ENCODE measurements at places on chromosomes 4 and X. TPM values are rescaled to one million over a fixed set of nuclear protein-coding genes. Genes with fewer than 3 reads are reported as not detected.

The CCNQ gene
- total RNA-seq = 17.0 TPM

The ZNF711 gene
- 1.2 TPM for total RNA-seq

The SPATA4 gene
- 1.2 TPM for total RNA-seq

The PROM1 gene
- 10.1 TPM for total RNA-seq

The TEX13D gene
- not detected for total RNA-seq

The CT45A2 gene
- not detected for total RNA-seq

The HSD17B13 gene
- 4.2 TPM for total RNA-seq

The DUSP21 gene
- total RNA-seq = not detected

The VCX3A gene
- total RNA-seq = not detected

The CENPVL2 gene
- total RNA-seq = not detected

The ITM2A gene
- 58.5 TPM for total RNA-seq

The SMARCAD1 gene
- 24.2 TPM for total RNA-seq

The LRCH2 gene
- total RNA-seq = 4.3 TPM

The NHS gene
- 2.7 TPM for total RNA-seq

The ADH7 gene
- total RNA-seq = 0.47 TPM

The DOK7 gene
- total RNA-seq = 4.0 TPM

The CXCL5 gene
- 5.4 TPM for total RNA-seq

The PABPC1L2B gene
- not detected for total RNA-seq

The HS3ST1 gene
- 3.8 TPM for total RNA-seq

The COL25A1 gene
- total RNA-seq = 0.35 TPM

The NLRP2B gene
- total RNA-seq = not detected

The CASP6 gene
- 22.5 TPM for total RNA-seq

The DMP1 gene
- not detected for total RNA-seq

The MAGEA2 gene
- not detected for total RNA-seq

The NPY2R gene
- total RNA-seq = 0.27 TPM

The RUFY3 gene
- total RNA-seq = 92.4 TPM

The SYTL4 gene
- total RNA-seq = 15.3 TPM

The CLCN3 gene
- total RNA-seq = 41.8 TPM

The TCEAL6 gene
- not detected for total RNA-seq

The MCF2 gene
- total RNA-seq = not detected

The ADAMTS3 gene
- total RNA-seq = 1.1 TPM

The PASD1 gene
- not detected for total RNA-seq

The SMARCA1 gene
- total RNA-seq = 23.2 TPM

The TMSB15A gene
- total RNA-seq = 1.8 TPM

The HEPH gene
- 11.4 TPM for total RNA-seq
